ENCODE measurements at places on chromosomes 16 and 17. TPM values are rescaled to one million over a fixed set of nuclear protein-coding genes. Genes with fewer than 3 reads are reported as not detected.

The MT1G gene
- total RNA-seq = 31.4 TPM

The FUS gene
- 162 TPM for total RNA-seq

The G6PC1 gene
- total RNA-seq = not detected

The KIF18B gene
- total RNA-seq = not detected

GRCh38 chr17:80793851-80794267 is 197.8 kb upstream of the CHMP6 start:
- no peak for DNase-seq

DNA sequence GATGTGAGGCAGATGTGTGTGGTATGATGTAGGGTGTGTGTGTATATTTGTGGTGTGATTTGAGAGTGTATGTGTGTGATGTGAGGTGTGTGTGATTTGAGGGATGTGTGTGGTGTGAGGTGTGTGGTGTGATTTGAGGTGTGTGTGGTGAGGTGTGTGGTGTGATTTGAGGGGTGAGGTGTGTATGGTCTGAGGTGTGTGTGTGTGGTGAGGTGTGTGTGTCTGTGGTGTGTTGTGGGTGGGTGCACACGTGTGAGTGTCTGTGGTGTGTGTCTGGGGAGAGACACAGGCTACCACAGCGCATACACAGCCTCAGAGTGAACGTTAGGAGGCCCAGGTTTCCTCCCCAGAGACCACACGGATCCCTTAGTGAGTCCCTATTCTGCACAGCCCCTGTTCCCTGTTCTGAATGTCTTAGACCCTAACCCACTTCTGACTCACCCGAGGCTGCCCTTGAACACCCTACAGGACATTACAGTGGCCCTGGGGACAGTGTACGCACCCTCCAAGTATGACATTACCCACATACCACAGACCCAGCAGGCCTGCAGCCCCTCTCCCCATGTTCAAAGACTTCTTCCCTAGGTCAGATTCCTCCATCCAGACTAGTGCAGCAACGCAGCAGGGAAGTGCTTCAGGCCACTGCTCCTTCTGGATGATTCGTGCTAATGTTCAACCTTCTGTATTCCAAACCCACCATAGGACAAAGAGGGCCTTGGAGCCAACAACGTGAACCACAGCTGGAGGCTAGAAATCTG is 3.5 kb upstream of the RAB37 start:
- DNase-seq = no peak

DNA sequence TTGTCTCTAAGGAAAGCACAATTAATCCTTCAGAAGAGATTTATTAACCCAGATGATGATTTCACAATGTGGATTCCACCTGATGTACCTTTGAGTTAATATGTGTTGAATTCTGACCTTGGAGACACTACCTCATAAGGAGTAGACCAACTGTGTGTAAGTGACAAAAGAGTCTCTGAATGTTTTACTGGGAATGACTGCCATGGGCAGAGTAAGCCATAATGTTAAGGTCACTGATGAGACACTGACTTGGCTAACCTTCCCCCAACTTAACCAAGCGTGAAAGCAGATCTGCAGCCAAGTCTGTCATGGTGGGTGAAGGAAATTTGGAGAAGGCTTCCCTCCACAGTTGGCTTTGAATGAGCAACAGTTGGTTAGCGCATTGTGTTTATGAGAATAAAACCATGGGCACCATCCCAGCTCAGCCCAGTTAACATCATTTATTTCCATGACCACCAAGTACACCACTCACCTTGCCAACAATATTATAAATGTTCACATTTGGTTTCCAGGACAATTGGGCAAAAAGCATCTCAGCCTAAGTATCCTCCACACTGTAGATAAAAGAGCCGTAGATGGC is 618.5 kb downstream of the KCNJ2 start:
- no peak for DNase-seq

DNA sequence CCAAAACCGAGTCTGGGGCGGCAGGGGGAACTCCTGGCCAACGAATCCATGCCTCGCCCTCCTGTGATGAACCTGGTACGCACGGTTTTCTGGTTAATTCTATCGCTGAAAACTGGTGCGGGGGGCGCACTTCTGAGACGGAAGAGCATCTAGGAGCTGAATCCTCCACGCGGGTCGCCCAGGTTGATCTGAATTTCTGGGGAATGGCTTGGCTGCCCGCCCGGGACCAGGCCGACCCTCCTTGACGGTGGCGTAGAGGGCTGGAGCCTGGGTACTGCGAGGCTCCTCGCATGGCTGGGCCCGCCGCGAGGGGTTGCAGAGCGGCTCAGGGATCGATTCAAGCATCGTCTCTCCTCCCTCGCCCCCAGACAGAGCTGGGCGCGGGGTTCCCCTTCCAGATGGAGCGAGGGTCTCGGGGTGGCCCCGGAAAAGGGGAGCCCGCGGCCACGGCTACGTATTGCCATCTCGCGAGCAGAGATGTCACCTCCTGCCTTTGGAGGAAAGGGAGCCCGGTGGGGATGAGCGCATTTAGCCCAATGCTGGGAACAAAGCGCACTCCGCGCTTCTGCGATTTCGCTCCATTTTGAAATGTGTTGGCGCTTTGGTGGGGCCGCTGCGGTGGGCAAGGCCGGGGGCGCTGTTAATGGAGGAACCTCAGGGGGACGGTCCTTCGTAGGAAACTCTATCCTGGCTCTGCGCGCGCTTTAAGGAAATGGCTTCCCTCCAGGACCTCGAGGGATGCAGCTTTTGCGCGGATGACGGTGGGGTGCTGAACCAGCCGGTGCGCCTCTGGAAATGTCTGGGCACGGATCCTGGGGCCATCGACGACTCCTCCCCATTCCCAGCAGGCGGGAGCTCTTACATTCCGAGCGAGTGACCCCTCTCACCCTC is 2.7 kb downstream of the MAPT start:
- no peak for DNase-seq

DNA sequence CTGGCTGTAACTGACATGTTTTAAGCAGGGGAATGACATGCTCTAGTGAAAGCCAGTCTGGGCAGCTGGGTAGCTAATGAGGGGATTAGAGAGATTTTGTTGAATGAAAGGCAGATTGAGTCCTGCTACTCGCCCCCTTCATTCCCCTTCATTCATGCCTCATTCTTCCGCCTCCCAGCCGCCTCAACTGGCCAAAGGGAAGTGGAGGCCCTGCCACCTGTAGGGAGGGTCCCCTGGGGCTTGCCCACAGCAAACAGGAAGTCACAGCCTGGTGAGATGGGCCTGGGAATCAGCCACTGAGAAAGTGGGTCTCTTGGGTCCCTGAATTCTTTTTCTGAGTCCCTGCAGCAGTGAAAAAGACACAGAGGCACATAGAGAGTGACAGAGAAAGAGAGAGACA is 1.1 kb upstream of the CD19 start:
- DNase-seq = no peak

GRCh38 chr17:43814714-43815113 is 18.2 kb downstream of the MPP3 start:
- no peak for DNase-seq

- DNase-seq = no peak
Observed at GRCh38 chr16:50735629-50736122, 6.2 kb upstream of the CYLD start.

DNA sequence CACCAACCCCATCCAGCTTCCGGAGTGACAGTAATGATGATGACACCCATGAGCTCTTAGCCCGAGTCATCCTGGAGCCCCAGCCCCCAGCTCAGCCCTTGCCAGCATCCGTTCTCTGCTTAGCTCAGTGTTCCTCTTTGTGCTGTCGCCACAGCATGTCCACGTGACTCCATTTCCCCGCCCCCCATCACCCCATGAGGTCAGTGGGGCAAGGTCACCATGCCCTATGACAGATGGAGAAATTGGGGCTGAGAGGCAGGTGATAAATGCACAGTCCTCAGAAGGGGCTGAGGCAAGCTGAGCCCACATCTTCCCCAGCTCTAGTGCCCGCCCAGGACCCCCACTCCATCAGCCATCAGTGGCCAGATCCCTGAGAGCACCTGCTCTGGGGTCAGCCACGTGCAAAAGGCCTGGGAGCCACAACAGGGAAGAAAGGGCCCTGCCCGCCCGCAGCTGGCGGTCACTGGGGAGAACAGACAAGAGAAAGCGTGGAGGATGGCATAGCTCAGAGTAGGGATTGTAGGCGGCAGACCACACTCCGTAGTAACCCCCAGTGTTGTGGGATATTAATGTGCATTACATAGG is 17.1 kb downstream of the ITGB4 start:
- no peak for DNase-seq

DNA sequence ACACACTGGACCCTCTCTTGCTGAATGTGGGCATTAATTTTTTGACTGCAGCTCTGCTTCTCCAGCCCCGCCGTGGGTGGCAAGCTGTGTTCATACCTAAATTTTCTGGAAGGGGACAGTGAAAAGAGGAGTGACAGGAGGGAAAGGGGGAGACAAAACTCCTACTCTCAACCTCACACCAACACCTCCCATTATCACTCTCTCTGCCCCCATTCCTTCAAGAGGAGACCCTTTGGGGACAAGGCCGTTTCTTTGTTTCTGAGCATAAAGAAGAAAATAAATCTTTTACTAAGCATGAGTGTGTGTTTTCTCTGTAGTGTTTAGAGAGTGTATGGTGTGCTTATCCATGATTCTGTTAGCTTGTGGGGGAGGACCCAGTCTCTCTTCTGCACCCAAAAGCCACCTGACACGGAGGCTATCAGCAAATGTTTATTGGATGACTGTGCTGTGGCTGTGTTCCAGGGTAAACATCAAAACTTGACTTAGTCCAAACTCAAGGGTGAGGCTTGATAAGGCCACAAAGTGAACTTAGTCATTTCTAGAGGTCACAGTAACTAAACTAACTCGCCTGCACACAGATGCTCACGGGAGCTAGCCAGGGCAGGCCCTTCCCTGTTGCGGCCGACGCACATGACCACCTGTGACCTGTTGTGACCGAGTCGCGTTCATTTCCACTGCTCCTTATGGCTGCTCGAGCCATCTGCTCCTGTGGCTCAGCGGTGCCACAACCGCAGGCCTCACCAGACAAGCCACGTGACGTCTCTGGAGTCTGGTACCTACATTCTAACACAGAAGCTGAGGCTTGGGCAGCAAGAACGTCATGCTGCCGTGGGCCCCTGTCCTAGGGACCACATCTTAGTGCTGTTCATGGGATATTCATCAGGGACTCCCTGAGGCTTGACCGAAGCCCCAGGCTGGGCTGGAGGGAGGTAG is 9.8 kb upstream of the MED11 start:
- DNase-seq = no peak
